ENCODE measurements at places on chromosomes 2 and 18.

- DNase-seq: no peak
Observed at GRCh38 chr2:88837511-88838160, 146.2 kb downstream of the RPIA start.

DNA sequence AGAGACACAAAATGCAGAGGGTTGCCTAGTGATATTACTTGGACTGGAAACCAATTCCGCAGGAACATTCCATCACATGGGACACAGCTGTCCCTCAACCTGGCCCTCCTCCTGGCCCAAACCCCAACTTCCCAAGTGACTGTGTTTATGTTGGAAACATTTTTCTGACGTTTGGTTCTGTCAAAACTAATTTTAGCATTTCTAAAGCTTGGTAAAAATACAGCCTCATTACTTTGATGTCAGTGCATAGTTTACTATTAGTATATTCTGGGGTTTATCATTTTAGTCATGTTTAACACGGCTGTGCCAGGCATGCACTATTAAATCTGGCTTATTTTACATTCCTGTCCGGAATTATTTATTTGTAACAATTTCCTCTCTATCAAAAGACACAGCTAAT lies 69.9 kb downstream of the GLI2 start:
- DNase-seq: no peak

DNA sequence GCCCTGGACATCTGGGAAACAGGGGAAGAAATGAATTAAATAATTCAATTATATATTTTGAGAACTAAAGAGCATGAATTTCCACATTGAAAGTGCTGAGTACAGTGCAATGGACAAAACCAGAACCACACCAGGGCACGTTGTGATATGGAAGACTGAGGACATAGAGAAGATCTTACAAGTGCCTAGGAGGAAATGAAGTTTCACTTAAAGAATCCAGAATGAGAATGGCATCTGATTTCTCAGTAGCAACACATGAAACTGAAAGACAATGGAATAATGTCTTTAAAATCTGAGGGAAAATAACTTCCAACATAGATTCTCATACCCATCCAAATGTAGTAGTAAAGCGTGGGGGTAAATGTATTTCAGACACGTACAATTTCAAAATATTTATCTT lies 20.3 kb upstream of the AAK1 start:
- no peak for DNase-seq

- DNase-seq: no peak
Observed at GRCh38 chr18:21163647-21164547, 52.3 kb upstream of the ROCK1 start.

GRCh38 chr2:177171418-177171865 lies 41.2 kb upstream of the HNRNPA3 start:
- DNase-seq: no peak

DNA sequence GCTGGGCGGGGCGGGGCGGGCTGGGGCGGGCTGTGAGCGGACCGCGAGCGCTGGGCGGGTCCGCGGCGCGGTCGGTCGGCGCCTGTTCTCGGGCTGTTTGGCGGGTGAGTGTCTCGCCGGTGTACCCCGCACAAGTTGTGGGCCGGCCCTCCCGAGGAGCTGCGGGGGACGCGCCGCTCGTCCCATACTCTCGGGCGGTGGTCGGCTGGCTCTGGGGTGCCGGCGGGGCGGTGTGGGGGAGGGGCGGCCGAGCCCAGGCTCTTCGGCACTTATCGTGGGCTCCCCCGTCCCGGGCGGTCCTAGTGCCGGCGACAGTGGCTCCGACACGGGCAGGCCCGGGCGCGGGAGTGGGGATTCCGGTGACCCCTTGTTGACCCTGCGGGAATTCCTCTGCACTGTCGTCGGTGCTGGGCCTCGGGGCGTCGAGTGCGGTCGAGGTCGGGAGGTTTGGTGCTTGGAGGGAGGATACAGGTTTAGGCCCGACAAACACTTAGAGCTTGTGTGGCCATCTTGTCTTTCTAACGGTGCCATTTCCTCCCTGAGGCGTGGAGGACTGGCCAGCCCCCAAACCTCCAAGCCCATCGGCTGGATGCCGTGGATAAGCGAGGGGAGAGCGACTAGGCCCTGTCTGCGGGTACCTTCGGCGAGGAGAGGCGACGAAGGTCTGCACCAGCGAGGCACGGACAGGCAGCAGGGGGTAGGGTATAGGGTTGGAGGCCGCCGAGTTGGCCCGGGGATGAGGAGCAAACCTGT lies at the start of gene SEPTIN2:
TSS of gene SEPTIN2 (plus strand) at position 47 of the 753 bp plus-strand sequence. CDS start 8,308 bp downstream, outside the sequence.
- peak; percentile 68 for DNase-seq

- no peak for DNase-seq
Observed at GRCh38 chr2:169565686-169566085, 8.0 kb downstream of the FASTKD1 start.
